Uterus (tissue), 4 donors: ENCODE measurements at places on chromosomes 4 and X.

- no peak for DNase-seq
Measured at GRCh38 chr4:150540536-150540935, 41.4 kb upstream of the MAB21L2 start.

GRCh38 chrX:15903186-15903681 lies 48.6 kb upstream of the AP1S2 start:
- DNase-seq = no peak

DNA sequence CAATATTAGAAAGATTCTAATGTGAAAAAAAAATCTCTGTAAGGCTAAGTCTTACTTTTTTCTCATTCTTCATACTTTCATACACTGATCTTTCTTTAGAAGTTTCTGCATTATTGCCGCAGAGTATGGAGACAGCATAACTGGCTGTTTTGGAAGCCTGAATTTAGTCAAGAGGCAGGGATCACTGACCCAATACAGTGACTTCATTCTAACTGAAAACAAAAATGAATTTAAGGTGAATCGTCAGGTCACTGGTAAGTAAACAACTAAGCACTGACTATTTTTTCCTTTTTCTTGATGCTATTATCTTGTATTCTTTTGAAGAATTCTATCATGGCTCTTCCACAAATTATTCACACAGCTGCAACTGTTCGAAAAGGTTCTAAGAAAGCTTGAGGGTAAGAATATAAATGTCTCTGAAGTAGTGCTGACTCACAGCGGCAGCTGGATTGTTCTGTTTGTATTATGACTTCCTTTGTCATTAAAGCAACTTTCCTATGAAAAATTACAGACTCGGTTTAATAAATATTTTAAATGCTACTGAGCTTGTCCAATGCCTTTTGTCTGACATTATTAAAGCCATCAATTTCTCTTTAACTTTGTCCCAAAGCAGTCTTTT lies 609.3 kb downstream of the FSTL5 start:
- DNase-seq = no peak

- DNase-seq = peak; percentile 76
Measured at GRCh38 chr4:158810487-158811215, 41.8 kb downstream of the FNIP2 start.

DNA sequence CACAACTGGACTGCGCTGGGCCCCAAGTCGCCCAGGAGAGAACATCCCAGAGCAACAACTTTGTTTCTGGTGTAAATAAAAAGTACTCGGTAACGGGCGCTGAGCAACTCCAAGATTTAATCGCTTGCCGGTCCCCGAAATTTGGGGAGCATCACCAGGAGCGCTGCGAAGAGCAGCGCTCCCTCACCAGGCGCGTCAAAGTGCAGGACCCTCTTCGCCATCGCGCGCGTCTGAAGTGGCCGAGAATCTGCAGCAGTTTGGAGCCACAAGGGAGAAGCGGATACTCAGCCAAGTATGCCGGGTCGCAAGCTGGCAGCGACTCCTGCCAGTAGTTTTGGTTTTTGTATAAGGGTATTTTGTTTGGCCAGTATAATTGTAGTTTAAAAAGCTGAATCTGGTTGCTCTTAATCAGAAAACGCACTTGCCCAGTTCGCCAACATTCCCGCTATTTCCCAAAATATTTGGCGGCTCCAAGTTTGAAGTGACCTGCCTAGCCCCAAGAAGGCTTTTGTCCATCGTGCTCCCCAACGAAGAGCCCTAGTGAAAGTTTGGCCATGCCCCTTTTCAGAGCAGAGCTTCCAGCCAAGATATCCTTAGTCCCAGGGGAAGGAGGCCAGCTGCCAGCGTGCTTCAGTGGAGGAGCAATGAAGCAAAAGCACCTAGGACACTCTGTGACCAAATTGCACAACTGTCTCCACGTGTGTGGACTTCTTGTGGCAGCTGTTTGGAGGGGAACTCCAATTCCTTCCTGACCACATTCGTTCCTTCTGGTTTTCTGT lies 557 bp upstream of the KDR start:
- DNase-seq = no peak

DNA sequence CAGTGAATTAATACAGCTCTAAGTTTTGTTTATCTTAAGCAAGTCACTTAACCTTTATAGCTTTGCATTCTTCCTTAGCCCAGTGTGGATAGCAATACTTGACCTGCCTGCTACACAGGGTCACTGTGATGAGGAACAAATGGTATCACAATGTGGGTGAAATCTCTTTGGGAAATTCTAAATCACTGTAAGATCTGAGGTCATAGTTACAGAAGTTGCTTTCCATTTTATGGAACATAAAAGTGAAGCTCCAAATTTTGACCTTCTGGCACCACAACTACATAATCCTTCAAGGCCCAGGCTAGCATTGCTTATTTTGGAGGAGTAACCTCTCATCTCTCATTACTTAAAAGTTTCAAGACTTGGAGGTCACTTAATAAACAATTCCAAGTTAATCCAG lies 227.7 kb downstream of the USP46 start:
- no peak for DNase-seq

- DNase-seq = no peak
Measured at GRCh38 chr4:112318239-112319142, 21.3 kb downstream of the ALPK1 start.

GRCh38 chrX:20057479-20057878 lies 59.2 kb downstream of the MAP7D2 start:
- no peak for DNase-seq

DNA sequence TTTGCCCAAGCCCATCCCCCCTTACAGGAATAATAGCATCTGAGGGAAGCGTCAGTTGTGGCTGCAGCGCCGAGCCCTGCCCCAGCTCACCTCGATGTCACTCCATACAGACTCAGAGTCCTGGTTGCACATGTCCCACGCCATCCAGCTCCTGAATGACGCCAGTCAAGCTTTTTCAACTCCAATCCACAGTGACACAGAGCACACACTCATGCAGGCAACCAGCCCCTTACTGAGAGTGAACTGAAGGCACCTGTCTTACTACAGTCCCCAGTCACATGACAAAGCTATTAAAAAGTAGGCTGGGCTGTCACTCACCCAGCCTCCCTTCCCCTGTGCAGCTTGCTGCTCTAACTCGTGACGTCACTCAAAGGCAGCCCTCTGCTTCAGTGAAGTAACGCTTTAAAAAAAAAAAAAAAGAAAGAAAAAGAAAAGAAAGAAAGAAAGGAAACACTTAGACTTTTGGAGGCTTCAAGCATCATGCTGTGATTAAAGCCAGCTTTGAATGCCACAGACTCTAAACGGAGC lies at the start of gene PPARGC1A:
PPARGC1A (minus strand) TSS at position 234 of the 528 bp plus-strand sequence; CDS start at position 144, 90 bp downstream.
- peak; percentile 51 for DNase-seq

GRCh38 chr4:184587701-184588100 lies 61.5 kb downstream of the CASP3 start:
- DNase-seq = no peak

DNA sequence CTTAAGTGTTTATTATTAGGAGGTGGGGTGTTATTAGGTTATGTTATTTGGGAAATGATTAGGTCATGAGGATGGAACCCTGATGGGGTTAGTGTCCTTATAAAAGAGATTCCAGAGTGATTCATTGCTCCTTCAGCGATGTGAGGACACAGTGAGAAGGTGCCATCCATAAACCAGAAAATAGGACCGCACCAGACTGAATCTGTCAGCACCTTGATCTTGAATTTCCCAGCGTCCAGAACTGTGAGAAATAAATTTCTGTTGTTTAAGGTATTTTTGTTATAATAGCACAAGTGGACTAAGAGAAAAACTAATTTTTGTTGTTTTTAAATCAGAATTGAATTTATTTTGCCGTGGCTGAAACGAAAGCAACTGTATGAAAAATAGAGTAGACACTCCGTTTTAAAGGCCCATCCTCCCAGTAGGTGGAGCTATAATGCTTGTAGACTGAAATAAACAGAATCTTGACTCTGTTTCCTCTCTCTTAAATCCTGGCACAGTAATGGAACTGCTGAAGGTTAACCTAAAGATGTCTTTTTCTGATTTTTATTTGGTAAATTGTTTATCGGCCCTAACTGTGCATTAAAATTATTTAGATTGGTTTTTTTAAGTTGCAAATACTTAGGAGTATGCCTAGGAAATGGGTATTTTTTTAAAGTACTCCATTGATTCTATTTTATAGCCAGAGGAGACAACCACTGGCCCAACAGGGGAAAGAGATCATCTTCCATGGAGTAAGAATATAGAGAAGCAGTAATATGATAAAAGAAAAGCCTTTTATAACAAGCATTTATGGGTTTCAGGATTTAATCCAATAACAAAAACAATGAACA lies 133.2 kb upstream of the ADAMTS3 start:
- no peak for DNase-seq
